ENCODE measurements at places on chromosomes 5 and 9. TPM values are rescaled to one million over a fixed set of nuclear protein-coding genes. Genes with fewer than 3 reads are reported as not detected.

Gene ORM2
- 0.59 TPM for total RNA-seq

Gene IFNA13
- total RNA-seq: not detected

- DNase-seq: no peak
These were observed 292.3 kb upstream of the PUM3 start for GRCh38 chr9:3136230-3136629.

DNA sequence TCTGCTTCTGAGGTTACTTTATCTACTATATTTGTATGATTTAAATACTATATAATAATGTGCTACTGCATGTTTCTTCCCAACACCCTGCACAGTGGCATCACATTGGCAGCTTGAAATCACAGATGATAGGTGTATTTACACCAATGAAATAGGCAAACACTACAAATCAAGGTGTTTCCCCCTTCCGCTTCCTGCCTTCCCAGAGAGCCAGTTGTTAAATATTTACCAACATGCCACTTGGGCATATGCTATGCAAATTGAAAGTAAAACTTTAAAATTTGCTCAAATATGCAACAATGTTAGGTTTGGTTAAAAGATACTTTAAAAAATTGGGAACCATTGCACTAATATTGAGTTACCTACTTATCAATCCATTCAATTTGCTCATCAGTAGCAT lies 58.2 kb upstream of the SMARCA2 start:
- DNase-seq: no peak

- DNase-seq: no peak
These were observed 26.4 kb upstream of the NSMF start for GRCh38 chr9:137485343-137486140.
